ENCODE measurements at places on chromosomes 16 and 17.

- DNase-seq, result no peak
These were observed 11.4 kb upstream of the TNRC6C start for GRCh38 chr17:77946900-77947645.

GRCh38 chr16:2963723-2964474 is at the start of gene KREMEN2:
Gene KREMEN2 (plus strand): TSS chr16:2964275. CDS start chr16:2964521, 246 bp downstream.
- DNase-seq, result no peak

DNA sequence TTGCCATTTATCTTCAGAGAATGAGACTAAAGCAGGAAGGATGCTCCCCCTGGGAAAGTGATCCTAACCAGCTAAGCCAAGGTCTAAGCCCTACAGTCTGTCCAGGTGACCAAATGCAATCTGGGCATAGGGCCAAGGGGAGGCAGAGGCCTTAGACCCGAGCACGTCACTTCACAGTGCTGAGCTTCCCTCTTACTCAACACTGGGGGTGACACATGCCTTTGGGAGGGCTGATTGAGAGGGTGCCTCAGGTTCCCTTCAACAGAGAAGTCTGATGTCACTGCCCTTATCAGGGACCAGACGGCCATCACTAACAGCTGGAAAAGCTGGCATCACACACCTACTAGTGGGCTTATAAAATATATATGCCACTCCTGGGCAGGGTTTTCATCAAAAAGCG is 4.0 kb downstream of the CIAO2B start:
- DNase-seq, result no peak

GRCh38 chr17:77826132-77826873 is 132.2 kb upstream of the TNRC6C start:
- DNase-seq, result no peak

- DNase-seq, result no peak
These were observed 6.5 kb downstream of the DDX42 start for GRCh38 chr17:63780507-63780906.

DNA sequence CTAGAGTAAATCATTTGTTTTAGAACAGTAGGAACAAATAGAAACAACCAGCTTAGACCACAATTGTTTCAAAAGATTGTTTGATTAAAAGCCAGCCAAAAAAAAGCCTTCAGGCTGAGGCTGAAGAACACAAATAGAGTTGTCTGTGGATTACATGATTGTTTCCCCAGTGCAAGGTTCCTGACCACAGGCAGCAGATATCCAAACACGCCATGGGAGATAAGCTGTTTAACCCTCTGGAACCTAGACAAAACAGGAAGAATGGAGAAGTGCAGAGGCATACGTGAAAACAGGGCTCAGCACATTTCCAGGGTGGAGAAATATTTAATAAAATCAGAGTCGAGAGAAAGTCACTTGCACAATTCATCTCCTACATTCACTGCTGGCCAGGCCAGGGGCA is 21.0 kb downstream of the ATPAF2 start:
- DNase-seq, result no peak

- DNase-seq, result no peak
These were observed 21.1 kb upstream of the MYOCD start for GRCh38 chr17:12644623-12645022.

GRCh38 chr17:78241277-78242023 is 10.0 kb downstream of the TMEM235 start:
- DNase-seq, result peak; percentile 99

DNA sequence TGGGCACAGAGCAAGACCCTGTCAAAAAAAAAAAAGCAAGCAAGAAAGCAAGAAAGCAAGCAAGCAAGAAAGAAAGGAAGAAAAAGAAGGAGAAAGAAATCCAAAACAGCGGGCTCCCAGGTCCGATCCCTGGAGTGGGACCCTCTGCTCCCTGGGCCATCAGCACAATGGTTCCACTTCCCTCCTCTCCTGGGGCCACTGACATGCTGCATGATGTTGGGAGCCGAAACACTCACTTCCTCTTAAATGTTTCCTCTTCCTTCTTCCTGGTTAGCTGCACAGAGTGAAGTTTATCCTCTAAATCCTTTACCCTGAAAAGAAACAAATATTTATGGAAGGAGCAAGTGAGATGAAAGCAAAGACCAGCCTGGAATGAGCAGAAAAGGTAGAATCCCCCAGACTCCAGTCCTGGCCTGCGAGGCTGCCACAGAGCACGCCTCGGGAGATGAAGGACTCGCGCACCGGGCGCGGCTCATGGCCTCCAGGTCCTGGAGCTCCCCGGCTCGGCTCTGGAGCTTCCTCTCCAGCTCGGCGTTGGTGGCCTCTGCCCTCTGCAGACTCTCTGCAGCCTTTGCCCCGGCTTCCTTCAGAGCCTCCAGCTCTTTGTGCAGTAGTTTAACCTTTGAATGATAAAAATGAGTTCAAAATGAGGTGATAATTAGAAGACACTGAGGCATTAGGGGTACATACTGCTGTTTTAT is 19.0 kb downstream of the CCDC57 start:
- peak; percentile 61 for DNase-seq
